CD4-positive, alpha-beta T cell (primary cell): ENCODE measurements at places on chromosomes 4 and X.

DNA sequence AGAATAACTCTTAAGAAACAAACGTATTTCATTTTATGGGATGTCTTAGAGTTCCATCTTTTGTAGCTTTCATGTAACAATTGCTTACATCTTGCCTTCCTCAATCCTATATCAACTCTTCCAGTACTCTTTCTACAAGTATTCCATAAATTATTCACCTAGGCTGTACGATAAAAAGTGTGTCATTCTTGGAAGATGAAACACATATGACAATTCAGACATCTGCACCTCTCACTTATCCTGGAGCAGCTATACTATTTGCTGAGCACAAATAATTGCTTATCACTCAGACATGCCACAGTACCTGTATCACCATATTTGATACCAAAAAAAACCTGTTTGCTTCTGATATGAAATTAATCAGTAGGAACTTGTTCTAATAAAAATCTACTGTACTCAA lies 1.0 kb downstream of the POF1B start:
- no peak for DNase-seq

DNA sequence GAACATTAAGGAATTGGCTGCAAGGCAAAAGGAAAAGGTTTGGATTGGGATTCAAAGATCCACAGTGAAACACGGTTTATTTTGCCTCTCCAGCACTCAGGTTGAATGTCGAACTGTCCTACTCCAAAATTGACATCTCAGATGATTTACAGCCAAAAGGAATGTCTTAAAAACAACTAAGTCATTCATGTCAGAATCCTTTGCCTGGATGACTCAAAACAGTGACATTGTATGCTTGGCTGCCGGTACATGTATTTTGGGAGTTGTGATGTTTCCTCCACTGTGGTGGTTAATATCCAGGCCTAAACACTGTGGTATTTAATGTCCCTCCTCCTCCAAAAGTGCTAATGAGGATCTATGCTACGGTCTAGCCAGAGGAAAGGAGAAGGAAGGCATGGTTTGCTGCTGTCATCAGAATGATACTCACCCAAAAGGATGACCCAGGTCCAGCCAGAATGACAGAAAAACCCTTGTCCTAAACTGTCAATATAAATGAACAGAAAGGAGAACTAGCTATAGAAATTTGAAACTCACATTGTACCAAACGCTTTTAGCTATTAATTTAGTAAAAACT lies 20.9 kb downstream of the PGM2 start:
- no peak for DNase-seq

- DNase-seq, result no peak
Observed at GRCh38 chr4:4779054-4779453, 80.4 kb upstream of the MSX1 start.

- DNase-seq, result no peak
Observed at GRCh38 chrX:154011376-154012335, 8.0 kb downstream of the IRAK1 start.

GRCh38 chr4:46329118-46329976 lies 60.6 kb downstream of the GABRA2 start:
- no peak for DNase-seq

- DNase-seq, result no peak
Observed at GRCh38 chr4:172786039-172786792, 382.4 kb upstream of the GALNT7 start.
